ENCODE measurements at places on chromosomes 12 and 14.

- DNase-seq, result no peak
Observed at GRCh38 chr14:34781242-34781641, 66.8 kb upstream of the CFL2 start.

- DNase-seq, result no peak
Observed at GRCh38 chr12:14191612-14192011, 173.9 kb upstream of the ATF7IP start.

- DNase-seq, result no peak
Observed at GRCh38 chr12:88896958-88897357, 316.7 kb upstream of the KITLG start.

- no peak for DNase-seq
Observed at GRCh38 chr14:99889268-99889667, 96.1 kb downstream of the EML1 start.

GRCh38 chr12:69932154-69932553 is 107.1 kb downstream of the MYRFL start:
- DNase-seq, result no peak

Data from SK-MEL-5 (cell line).